ENCODE measurements at places on chromosomes 1 and 21.

DNA sequence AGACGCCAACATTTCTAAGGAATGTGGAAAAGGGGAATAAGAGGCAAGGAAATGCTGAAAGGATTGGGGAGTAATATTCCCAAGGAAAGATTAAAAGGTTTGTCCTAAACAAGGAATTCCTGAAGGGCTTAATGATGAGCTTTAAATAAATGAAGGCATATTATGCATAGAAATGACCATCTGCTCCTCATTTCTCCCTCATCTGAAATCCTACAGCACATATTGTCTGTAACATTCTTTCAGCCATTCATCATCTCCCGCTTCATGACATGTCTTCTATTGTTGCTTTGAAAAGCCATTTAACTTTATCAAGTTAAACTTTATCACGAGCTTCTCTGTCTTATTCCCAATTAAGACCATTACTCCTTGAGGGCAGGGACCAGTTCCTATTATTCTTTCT, 608.7 kb upstream of the PLXNA2 start:
- DNase-seq: no peak

- no peak for DNase-seq
Observed at GRCh38 chr21:38307771-38308531, 51.2 kb downstream of the KCNJ15 start.

GRCh38 chr1:62687421-62687902, 724 bp downstream of the DOCK7 start:
- no peak for DNase-seq

GRCh38 chr1:3529099-3529729, 74.7 kb downstream of the ARHGEF16 start:
- no peak for DNase-seq

DNA sequence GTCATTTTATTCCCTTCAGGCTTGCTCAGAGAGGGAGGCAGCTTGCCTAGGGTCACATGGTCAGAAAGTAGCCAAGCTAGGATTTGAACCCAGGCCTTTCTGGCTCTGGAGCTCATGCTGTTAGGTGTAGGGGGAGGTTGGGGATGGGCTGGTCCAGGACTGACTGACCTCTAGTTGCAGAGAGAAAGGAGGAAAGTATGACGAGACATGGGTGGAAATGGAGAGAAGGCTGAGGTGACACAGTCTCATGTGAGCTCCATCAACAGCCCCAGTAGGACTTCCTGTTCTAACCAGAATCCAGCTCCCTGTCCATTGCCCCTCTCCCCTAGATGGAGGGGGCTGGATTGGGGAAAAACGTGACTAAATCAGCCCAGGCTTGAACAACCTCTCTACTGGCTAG, 15.5 kb upstream of the SYNC start:
- DNase-seq: no peak

DNA sequence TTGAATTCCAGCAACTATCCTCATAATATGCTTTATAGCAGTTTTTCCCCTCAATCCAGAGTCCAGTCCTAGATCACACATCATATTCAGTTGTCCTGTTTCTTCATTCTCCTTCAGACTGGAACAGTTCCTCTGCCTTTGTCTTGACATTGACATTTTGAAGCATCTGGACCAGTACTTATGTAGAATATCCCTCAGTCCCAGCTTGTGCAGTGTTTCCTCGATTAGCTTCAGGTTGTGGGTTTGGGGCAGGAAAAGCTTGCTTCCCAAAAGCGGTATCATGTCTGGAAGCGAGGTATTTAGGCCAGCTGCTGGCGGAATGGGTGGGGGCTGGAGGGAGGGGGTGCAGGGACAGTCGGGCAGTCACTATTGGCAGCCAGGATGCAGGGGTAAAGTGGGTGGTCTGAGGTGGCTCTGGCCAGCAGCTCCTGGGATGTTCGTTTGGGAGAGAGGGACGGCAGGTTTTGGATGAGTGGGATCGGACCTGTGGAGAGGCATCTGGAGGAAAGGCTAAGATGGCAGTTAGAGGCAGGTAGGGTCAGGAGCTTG, 6.5 kb downstream of the THEMIS2 start:
- no peak for DNase-seq

DNA sequence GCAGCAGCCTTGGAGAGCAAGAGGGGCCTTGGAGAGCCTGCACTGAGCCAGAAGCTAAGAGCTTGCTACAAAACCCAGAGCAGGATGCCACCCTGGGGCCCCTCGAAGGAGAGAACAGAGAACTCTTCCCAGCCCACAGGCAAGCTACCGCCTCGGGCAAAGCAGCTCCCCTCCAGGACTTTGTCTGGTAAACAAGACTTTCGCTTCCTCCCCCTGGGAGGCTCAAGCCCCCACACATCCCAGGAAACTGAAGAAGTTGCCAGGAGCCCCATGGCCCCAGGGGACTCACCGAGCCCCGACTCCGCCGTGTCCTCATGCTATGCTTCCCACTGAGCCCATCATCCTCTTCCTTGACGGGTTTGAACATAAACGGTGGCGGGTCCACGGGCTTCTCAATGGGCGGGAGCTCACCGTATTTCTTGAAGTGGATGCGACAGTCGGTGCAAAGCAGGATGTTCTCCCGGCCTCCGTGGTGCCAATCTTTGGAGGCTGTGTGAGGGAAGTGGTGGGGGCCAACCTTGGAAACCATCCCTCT, 45.9 kb downstream of the SLC45A1 start:
- DNase-seq: no peak

DNA sequence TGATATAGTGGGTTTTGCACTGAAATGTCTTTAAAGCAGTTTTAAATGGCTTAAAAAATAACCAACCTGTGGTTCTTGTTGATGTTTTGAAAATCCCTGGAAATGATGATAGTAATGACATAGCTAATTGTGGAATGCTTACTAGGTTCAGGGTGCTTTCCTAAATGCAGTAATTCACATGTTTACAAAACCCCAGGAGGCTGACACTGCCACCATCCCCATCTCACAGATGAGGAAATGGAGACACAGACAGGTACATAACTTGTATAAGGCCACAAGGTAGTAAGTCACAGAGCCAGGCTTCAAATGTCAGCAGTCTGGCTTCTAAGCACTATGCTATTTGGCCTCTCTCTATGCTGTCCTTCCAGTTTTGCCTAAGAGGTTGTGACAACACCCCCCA, 40.6 kb downstream of the C8B start:
- no peak for DNase-seq

- DNase-seq: no peak
Observed at GRCh38 chr1:180157576-180158057, 2.9 kb downstream of the QSOX1 start.

Measured in NCI-H1436 treated with DMSO at 0.1 percent for 48 hours (cell line).